ENCODE measurements at places on chromosomes 4 and X.
A peak's percentile ranks its signal among the peaks of the same experiment; 100 is the strongest.

GRCh38 chr4:112145326-112145789 lies at the start of gene FAM241A:
FAM241A (plus strand) TSS chr4:112145454; CDS start chr4:112145581, 127 bp downstream.
- DNase-seq = peak; percentile 64

DNA sequence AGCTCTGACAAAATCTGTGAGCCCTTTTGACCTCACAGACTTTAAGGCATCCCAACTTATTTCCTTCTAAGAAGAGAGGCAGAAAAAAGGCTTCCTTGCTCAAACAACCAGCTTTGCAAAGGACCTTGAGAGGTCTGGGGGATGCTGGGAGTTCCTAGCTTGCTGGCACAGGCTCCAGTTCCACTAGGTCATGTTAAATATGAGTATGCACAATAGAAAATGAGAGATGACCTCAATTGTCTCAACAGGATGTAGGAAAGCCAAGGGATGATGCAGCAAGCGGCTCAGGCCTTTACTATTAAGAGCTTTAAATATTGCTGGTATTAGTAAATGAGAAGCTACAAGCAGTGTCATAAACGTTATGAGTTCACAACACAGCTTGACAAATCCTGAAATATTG lies 13.3 kb upstream of the ZNF827 start:
- DNase-seq = no peak

DNA sequence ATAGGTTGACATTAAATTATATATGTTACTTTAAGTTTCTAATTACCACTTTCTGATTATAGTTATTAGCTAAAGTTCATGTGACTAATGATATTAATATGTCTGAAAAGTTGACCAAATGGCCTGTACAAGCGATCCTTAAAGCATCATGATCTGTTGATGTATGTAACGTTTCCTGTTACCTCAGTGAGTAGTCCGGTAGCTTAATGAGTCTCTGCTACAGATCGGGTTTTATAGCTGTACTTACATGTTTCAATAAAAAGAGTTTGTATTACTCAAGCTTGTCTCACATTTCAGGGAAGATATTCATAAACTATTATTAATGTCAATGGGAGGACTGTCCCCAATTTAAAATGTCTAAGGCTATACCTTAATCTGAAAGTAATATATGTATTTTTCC lies 246.3 kb downstream of the PPP3CA start:
- DNase-seq = no peak

DNA sequence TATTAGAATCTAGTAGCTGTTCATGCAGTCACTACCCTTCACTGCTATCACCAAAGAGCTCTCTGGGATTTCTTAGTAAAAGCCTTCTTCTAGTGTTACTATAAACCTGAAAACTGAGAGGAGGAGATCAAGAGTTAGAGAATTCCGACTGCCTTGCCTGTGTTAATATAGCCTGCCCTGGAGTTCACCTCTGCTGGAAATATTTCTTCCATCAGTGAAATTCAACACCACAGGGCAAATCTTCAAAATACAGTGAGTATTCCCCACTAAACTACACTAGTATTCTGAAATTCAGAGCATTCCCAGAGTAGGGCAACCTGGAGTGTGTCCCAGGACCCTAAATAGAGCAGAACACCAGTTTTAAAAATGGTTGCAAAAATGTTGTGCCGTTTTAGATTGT lies 301.1 kb downstream of the ARHGAP24 start:
- DNase-seq = no peak

- no peak for DNase-seq
Measured at GRCh38 chr4:60195256-60195655, 1004.9 kb upstream of the ADGRL3 start.

DNA sequence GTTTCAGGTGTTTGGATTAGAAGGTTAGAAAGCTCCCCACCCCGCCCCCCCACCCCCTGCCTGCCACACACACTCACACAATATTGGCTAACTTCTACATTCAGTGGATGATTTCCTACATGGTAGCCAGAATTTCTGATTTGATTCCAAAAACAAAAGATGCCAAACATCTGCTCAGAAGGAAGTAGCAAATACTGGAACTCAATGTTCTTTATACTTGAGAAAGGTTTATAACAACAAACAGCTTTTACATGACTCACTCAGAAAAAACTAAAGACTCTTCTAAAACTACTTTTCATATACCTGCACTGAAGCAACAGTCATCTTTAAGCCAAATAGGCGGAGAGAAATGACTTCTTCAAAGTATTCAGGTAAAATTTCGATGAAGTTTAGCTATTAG lies 750.5 kb upstream of the POU3F4 start:
- no peak for DNase-seq

- DNase-seq = no peak
Measured at GRCh38 chr4:833156-833555, 7.2 kb upstream of the CPLX1 start.

GRCh38 chr4:139808808-139809756 lies 143.5 kb downstream of the MGST2 start:
- DNase-seq = no peak

- no peak for DNase-seq
Measured at GRCh38 chr4:80521438-80521837, 185.9 kb downstream of the CFAP299 start.

DNA sequence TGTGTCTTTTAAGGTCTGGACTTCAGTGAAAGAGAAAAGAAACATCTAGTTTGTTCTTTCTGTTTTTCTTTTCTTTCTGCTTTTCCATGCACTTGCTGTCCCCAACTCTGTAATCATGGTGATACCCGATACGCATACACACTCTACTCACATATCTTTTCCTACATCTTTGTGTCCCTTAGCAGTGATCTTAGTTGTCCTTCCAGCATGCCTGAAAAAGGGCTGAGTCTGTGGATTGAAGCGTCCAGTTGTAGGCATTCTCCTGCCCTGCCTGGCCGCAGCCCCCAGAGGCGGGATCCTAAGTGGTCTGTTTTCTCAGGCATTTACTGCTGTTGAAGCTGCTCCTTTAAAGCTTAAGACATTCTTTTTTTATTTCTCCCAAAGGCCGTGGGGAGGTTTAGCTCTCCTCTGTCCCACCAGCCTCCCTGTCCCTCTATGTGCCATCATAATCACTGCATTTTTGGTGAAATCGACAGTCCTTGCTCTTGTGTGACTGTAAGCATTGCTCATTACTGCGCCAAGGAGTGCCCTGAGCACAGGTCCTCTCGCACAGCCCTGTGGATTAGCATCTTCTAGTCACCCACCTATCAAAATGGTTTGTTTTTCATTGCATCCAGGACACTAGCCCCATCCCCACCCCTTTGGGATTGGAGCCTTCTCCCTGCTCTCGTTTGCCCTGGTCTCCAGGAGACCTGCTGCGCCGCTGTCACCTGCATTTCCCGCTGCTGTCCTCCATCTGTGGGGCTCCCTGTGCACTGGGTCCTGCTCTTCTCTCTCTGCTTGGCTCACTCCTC lies 4.4 kb downstream of the RGS12 start:
- DNase-seq = no peak

DNA sequence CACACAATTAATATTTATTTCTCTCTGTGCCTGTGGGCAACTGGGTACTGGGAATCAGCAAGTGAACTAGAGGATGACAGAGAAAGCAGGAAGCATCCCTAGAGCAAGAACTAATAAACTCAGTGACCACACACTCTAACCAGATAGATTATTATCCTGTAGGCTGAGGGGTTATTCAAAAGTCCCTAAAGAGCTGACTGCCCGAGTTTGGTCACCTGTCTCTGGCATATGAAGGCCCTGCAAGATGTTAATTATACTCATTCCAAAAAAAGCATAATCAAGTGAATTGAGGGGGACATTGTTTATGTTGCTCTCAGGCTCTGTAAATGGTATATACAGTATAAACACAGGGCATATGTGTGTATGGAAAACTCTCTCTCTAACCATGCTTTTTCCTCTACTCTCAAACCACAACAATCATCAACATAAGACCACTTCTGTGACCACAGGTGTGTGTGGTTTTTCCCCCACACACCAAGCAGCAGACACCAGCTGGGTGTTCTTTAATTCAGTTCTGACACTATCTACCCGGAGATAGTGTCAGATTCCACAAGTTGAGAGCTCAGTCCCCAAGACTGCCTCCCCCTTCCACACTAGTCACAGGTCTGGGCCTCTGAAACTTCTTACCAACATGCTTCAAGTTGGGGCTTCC lies 6.2 kb upstream of the HPSE start:
- DNase-seq = no peak

- DNase-seq = no peak
Measured at GRCh38 chr4:125091-125771, 930 bp downstream of the ZNF718 start.
